ENCODE measurements at places on chromosomes 5 and 9.

GRCh38 chr5:37375091-37375490, 4.0 kb upstream of the WDR70 start:
- no peak for DNase-seq

DNA sequence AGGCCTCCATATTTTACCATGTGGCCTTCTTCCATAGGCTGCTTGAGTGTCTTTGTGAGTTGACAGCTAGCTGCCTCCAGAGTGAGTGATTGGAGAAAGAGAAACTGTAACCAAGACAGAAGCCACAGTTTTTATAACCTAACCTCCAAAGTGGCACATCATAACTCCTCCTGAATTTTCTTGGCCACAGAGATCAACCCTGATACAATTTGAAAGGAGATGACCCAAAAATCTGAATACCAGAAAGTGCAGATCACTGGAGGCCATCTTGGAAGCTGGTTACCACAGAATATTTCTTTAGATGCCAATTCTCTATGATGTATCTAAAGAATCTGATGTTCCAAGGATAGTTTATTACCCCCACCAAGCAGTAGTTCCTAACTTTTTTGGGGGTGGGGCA, 254.3 kb upstream of the PDE4D start:
- no peak for DNase-seq

DNA sequence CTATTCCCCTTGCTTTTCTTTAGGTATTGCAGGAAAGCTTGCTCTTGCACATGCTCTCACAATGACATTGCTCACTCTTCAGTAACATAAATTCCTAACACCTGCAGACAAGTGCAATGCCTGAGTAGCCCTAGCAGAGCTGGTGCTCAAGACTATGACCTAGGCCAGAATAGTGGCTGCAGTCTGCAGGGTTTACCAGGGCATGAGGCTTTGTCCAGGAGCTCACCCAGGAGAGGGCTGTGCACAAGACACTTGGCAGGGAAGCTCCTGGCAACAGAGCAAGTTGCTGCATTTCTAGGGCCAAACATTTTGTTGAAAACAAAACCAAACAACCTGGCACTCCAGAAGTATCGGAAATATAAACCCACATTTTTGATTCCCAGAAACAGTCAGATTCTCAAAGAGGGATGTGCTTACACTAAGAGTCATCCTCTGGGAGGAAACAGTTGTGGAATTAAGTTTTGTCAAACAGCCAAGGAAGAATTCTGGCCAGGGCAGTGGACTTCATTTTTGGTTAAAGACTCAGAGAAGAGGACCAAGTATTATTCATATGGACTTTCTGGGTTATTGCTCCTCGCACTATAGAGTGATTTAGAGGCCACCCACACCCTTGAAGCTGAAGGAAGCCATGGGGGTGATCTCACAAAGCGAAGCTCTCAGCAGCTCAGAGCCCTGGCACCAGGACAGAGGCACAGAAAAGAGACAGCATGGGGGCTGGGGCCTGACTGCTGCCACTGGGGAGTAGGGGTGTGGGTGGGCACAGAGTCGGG, 44.9 kb downstream of the MACROH2A1 start:
- DNase-seq = no peak

- no peak for DNase-seq
Observed at GRCh38 chr5:9451037-9451436, 94.8 kb downstream of the SEMA5A start.

DNA sequence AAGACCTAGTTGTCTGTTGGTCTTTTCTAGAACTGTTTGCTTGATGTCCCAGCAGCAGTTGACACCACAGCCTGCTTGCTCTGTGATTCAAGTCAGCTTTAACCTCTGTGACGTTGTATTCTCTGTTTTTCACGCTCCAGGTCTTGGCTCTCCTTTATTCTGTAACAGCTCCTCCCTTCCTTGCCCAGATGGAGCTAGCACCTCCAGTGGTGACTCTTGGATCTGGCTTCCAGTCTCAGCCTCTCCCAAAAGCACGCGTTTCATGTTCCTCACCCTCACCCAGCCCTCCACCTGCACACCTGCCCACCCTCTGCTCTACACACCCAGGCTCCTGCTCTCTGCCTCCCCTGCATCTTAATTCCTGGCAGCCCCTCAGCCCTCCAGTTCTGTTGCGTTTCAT, 50.6 kb downstream of the DMRT1 start:
- DNase-seq = no peak

DNA sequence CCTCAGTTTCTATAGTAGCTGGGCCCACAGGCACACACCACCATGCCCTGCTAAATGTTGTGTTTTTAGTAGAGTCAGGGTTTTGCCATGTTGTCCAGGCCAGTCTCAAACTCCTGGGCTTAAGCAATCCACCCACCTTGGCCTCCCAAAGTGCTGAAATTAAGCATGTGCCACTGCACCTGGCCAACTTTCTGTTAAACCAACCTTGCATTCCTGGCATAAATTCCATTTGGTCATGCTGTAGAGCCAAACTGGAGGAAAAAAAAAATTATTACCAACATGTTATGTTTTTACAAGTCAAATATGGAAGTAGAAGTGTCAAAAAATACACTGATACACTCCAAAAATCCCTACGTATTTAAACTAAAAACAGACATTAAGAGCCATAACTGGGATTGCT, 54.1 kb downstream of the ERMP1 start:
- no peak for DNase-seq

DNA sequence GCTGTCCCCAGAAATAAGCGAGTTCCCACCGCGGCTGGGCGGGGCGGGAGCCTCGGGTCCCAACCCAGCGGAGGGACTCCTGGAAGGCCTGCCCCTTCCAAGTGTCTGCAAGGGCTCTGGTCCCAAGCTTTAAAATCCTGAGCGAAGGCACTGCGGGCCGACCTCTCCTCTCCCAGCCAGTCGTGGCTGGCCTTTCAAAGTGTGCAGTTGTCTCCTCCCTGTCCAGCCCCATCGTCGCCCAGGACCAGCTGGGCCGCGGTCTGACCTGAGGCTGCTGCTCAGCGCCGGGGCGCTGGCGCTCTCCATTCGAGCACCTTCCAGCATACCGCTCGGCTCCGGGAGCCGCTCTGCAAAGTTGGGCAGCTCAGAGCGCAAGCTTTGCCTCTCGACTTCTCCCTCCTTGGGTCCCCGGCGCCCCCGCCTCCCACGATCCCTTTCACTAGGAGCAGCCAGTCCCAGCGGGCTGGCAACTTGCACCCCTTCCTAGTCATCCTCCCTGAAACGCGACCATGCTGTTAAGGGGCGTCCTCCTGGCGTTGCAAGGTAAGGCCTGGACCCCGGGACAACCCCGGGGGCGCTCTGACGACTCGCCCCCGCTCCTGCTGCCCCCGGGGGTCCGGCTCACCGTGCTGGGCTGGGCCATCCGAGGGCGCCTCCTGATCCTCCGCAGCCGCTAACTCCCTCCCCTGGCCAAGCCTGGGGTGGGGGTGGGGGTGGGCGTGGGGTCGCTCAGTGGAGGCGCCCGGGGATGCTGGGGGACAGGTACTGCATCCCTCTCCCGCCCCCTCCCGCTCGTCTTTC, at the start of gene MAMDC2:
MAMDC2 (plus strand) TSS at position 160 of the 801 bp plus-strand sequence; CDS start at position 510, 350 bp downstream.
- DNase-seq = no peak

GRCh38 chr5:19739671-19740070, 248.3 kb downstream of the CDH18 start:
- no peak for DNase-seq

- DNase-seq = no peak
Observed at GRCh38 chr9:137733429-137733828, 114.6 kb downstream of the EHMT1 start.

GRCh38 chr5:78467140-78467539, 106.7 kb downstream of the SCAMP1 start:
- DNase-seq = no peak

- no peak for DNase-seq
Observed at GRCh38 chr9:123099042-123099441, 65.6 kb downstream of the GPR21 start.

- no peak for DNase-seq
Observed at GRCh38 chr9:1738511-1739100, 276.5 kb upstream of the SMARCA2 start.

DNA sequence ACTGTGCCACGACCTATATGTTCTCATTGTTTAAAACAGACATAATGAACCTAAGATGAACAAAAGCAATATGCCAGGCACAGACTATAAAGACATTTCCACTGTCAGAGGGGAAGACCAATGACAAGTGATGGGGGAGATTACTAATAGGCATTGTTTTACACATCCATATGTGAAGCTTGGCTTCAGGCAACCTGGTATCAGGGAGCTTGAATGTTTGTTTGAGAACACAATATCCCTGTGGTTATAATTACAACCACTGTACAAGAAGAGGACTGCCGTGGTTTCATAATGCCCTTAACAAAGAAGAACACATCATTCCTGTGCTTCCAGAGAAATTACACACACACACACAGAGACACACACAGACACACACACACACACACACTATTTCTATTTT, 385.7 kb downstream of the BNC2 start:
- DNase-seq = no peak

- DNase-seq = no peak
Observed at GRCh38 chr5:73221726-73222125, 48.7 kb downstream of the TMEM174 start.

- DNase-seq = no peak
Observed at GRCh38 chr9:111037708-111038330, 451 bp downstream of the LPAR1 start.

GRCh38 chr9:121303456-121304451, 35.8 kb downstream of the GSN start:
- DNase-seq = no peak

DNA sequence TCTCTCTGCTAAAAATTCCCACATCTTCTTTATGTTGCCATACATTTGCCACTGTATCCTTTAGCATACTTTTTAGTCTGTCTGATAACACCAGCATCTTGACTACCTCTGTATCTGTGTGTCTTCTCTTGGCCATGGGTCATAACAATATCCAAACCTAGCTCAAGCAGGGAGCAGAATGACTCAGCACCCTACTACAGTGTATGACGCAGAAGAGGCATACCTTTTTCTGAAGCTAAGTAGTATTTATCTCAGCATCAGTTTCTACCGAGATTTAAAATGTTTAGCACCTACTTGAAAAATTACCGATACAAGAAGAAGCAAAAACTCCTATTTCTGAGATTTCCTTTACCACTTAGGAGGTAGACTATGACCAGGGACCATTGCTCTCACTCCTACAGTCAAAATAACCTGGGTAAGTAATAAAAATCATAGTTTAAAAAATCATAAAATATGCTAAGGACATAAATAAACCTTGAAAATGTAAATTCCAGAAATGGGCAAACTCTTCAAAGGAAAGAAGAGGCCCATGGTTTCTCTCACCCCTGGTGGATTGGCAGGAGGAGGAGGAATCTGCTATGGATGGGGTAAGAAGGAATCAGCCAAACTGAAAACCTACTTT, 286.5 kb downstream of the MAST4 start:
- no peak for DNase-seq

DNA sequence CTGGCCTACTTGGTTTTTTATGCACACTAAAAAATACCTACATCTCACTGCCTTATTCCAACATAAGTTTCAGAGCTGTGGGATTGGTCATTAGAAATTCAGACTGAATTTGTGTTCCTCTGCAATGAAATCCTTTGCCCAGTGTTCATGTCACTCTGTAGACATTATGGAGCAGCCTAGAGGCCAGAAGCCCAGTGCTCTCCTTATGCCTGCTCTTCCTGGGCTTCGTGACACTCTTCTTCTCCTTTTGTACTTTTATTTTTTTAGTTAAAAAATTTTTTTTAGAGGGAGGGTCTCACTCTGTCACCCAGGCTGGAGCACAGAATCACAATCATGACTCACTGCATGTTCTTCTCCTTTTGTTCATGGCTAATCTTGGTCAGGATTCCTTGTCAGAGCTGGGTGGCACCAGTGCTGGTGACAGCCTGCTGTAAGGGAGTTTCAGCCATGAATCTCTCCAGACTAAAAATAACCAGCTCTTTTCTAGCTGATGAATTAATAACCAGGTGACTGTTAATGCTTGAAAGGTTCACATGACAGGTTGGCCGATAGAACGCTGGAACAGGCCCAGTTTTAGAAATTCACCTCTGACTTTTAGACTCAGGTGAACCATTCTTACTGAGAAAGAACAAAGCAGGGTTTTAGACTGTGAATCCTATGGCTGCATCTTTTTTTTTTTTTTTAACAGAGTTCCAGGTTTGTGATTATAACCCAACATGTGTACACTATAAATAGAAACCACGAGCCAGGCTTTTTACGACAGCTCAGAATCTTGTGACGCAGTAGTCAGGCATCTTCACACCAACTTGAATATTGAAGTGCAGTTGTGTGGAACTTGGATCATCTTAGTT, 34.1 kb upstream of the C5orf47 start:
- no peak for DNase-seq

DNA sequence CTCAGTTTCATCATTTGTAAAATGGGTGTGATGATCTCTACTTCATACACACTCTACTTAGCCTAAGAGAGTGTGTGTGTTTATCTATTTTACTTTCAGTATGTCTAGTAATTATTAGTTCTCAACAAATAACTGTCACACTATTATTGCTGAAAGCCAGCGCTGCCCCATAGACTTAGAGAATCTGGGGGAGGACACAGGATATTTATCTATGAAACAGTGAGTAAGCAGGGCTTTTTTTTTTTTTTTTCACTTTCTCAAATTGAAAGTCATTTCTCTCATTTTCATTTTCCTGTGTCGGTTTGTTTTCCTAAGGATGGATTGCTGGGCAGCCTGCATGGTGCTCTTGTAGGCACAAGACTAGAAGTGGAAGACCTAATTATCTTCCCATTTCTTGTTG, 248.4 kb upstream of the RPS23 start:
- DNase-seq = no peak

DNA sequence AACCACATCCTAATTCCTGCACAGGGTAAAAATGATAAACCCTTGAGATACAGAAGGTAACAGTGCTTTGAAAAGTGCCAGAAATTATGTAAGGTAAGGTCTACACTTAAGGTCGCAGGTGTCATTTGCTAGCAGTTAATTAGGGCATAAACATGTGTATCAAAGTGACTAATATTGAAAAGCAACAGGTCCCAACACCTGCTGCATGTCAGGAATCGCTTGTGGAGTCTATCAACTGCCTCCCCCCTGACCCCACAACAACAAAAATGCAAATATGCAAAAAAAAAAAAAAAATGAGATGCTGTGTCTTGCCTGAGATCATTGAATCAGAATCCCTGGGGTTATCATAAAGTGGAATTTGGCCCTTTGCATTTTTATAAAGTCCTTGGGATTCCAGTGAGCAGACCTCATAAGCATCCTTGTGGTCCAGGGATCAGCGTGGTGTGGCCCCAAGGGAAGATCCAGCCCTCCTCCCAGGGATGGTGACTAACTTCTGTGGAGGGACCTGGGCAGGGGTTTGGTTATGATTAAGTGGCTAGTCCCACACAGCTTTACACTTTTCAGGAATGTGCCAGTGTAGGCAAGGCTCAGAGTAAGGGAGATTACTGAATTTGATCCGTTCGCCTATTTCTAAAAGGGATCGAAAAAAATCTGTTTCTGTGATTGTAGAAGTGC, 92.5 kb upstream of the TNFSF8 start:
- DNase-seq = no peak
